Kidney epithelial cell (primary cell): ENCODE measurements at places on chromosomes 11 and 22. TPM values are rescaled to one million over a fixed set of nuclear protein-coding genes. Genes with fewer than 3 reads are reported as not detected.

DNA sequence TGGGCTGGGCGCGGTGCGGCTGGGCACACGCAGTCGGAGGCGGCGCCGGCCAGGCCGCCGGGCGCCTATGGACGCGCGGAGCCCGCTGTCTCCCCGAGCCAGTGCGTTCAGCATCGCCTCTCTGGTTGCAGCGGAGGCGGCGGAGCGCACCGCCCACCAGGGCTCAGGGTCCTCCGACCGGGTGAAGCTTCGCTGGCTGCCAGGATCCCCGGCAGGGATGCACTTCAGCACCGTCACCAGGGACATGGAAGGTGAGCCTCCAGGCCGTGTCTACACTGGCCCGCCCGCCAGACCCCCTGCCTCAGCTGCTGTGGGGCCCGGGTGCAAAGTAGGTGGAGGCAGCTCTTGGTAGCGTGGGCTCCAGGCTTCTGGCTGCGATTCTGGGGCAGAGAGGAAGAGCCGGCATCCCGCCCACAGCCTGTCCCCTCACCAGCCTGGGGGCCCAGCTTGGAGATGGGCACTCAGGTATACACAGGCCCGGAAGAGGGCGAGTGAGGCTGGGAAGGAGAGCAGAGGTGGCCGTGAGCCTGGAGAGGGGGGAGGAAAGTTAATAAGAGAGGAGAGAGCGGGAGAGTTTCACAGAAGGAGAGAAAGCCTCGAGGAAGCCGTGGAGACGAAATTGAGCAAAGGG lies 1.0 kb upstream of the TBX1 start:
- no peak for DNase-seq

- DNase-seq = no peak
These were observed 14.8 kb downstream of the KIAA0930 start for GRCh38 chr22:45225732-45226502.

GRCh38 chr11:14506532-14506931 lies 6.9 kb upstream of the COPB1 start:
- DNase-seq = no peak

DNA sequence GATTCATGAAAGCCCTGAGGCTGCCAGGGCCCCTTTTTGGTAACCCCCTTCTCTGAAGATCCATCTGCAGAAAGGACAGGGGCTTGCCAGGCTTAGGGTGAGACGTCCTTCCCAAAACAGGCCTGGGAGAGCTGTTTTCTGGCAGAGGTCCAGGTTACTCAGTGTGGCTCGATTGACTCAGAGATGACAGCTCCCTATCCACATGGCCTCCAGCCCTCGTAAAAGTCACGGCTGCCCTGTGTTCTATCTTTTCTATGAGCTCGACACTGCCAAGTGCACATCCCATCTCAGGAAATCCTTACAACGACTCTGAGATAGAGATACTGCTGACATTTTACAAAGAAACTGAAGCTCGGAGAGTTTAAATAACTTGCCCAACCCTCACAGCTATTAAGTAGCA lies 20.4 kb downstream of the ADAMTS8 start:
- DNase-seq = no peak

SNX32 gene
- 1.4 and 1.9 TPM in 2 replicates for total RNA-seq
